ENCODE measurements at places on chromosomes 2 and 18. TPM values are rescaled to one million over a fixed set of nuclear protein-coding genes. Genes with fewer than 3 reads are reported as not detected.

The COLEC11 gene
- not detected for total RNA-seq

GRCh38 chr2:42886921-42887320 is 94.5 kb upstream of the HAAO start:
- DNase-seq = no peak

The DCC gene
- total RNA-seq = 0.07 TPM

DNA sequence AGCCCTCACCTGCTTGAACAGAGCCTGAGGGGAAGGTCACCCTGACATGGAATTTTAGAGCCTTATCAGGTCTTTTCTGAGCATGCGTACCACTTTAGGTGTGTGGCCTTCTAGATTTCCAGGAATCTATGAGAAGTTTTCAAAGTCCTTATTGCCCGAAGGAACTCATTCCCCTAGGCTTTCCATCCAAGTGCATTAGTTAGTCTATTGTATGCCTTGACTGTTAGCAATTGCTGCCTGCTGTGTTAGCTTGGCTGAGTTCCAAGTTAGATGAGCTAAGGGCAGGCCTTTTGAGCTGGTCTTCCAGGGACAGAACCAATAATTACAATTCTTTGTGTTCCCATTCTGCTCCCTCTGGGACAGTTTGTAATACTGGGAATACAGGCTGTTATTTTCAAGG is 30.8 kb upstream of the PUM2 start:
- no peak for DNase-seq

- DNase-seq = no peak
These were observed 38.2 kb downstream of the FOSL2 start for GRCh38 chr2:28430788-28431418.

The RUFY4 gene
- not detected for total RNA-seq

The LDLRAD4 gene
- 5.8 TPM for total RNA-seq

- no peak for DNase-seq
These were observed 27.7 kb downstream of the FAM110C start for GRCh38 chr2:18402-19271.

GRCh38 chr2:228913176-228913575 is 357.9 kb downstream of the PID1 start:
- DNase-seq = no peak

- no peak for DNase-seq
These were observed 849 bp upstream of the TMEM18 start for GRCh38 chr2:677959-678550.

DNA sequence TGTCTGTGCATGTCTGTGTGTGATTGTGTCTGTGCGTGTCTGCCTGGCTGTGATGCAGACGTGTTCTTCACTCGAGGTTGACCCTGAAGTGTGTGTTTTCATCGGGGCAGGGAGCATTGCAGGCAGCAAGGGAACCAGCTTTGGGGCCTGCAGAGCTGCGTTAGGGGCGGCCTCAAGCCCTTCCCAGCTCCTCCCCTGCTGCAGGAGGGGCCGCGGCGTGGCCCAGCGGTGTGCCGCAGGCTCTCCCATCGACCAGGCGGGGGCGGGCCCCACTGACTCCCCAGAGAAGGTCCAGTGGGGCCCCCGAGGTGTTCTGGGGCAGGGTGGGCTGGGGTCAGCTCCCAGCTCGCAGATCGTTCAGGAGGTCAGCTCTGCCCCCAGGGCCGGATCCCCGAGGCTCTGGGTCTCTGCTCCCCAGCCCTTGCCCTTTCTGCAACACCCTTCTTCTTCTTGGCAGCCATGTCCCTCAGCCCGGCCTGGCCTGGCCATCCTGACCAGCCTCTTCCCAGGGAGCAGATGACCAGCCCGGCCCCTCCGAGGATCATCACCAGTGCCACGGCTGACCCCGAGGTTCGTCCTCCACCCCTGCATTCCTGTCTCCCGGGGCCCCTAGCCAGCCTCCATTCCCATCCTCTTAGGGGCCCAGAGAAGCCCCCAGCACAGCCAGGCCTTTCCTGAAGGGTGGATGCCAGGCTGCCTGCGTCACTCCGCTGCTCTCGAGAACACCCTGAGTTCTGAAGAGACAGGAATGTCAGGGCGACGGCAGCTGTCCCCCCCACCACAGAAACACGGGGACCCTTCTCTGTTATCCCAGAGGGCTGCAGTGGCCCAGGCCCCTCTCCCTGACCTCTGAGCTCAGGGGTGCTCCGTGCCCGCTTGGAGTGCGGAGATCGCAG is 11.1 kb upstream of the KLHL30 start:
- DNase-seq = no peak

- no peak for DNase-seq
These were observed 86.0 kb downstream of the NRP2 start for GRCh38 chr2:205768341-205768740.

DNA sequence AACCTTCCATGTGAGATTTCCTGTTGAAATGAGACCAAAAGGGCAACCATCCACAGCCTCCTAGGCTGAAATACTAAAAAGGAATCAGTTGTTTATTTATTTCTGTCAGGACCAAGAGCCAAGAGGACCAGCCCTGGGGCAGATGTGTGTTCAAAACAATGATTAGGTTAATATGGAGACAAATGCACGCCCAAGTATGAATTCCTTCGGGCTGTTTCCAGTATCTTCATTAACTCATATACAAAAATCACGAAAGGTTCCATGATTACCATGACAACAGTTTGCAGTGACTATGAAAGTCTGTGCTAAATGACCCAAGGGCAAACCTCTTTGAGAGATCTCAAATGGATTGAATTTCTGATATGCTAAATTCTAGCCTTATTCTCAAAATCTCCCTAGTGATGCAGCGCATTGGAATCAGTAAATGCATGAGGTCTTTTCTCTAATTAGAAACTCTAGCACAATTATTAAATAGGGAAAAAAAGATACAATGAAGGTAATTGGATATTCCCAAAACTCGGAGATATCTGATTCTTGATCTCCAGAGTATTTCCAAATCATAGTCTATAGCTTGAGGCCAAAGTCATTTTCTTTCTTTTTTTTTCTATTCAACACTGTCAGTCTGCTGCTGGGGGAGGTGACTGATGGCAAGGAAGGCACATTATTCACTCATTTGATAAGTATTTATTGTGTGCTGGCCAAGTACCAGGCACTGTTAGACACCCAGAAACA is 35.6 kb downstream of the VIT start:
- DNase-seq = no peak

All from kidney epithelial cell (primary cell).